ENCODE measurements at places on chromosomes 1 and 21.

- peak; percentile 23 for DNase-seq
Observed at GRCh38 chr1:244046907-244047611, 4.0 kb upstream of the ZBTB18 start.

DNA sequence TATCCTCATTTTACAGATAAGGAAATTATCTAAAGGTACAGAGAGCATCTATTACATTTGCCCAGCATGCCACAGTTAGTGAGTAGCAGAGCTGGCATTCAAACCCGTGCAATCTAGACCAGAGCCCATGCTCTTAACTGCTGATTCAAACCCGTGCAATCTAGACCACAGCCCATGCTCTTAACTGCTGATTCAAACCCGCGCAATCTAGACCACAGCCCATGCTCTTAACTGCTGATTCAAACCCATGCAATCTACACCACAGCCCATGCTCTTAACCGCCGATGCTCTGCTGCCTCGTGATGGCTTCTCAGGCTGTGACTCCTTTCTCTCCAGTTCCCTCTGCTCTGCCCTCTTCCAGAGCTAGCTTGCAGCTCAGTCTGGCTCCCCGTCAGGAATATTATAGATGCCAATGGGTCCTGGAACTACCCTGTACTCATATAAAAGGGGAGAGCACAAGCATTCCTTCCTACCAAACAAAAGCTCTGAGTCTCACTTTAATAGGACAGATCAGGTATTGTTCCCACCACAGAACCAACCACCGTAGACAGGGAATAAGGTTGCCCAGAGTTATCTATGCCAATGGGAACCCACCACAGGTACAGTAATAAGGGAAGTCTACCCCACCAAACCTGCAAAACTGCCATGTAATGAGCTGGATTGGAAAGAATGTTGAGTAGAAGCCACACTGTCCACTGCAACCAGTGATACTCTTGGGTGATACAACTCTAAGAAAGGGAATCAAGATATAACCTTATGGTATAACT is 78.4 kb downstream of the SMYD3 start:
- no peak for DNase-seq

DNA sequence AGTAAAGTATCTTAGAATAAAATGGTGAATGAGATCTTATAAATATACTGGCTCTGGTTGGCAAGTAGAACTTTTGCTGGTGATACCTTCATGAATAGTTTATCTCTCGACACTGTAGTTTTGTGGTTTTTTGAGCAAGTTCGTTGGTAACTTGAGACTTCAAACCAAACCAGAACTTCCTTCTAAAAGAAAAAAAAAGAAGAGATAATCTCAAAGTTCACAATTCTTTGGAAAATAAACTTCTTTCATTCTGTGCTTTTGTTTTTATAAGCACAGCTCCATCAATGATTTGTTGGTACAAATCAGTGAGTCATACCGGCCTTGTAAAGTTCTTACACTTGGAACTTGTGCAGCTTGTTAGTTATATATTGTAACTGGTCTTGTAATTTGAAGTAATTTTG is 2.3 kb downstream of the HIPK1 start:
- no peak for DNase-seq

- peak; percentile 38 for DNase-seq
Observed at GRCh38 chr1:15343729-15344128, 66.0 kb upstream of the EFHD2 start.

DNA sequence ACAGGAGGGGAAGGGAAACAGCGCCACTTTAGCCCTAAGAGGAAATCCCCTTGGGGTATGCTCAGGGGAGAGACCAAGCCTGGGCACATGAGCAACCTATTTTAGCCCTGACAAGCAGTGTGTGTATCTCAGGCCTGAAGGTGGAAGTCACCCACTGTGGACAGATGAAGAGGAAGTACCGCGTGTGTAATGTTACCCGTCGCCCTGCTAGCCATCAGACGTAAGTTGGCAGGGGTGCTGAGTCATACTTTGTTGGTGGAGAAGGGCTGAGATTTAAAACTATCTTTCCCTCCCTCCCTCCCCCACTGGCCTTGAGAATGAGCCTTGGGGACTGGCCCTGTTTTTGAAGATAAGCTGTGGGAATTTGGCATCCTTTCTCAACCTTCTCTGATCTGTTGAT is 11.2 kb downstream of the AGO1 start:
- DNase-seq = no peak

DNA sequence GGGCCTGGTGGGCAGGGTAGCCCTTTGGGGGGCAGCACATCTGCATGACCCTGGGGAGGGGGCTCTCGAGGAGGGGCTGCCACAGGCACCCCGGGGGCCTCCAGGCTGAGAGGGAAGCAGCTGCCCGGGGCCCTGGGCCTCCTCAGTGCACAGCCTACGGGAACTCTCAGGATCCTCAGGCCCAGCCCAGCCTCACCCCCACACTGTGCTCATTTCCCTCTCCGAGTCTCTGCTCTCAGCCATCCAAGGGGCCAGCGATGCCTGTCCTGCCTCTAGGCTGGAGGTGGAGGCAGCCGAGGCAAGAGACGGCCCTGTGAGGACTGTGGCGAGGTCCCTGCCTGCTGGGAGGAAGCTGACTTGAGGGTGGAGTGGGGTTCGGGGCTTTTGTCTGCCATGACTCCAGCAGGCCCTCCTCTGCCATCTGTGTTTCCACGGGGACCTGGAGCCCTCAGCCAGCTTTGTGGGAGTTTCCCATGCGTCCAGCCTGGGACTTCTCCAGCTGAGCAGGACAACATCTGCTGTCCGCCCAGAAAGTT is 7.2 kb upstream of the PLEKHG5 start:
- no peak for DNase-seq

GRCh38 chr1:86754265-86754974 is 50.0 kb downstream of the SH3GLB1 start:
- DNase-seq = no peak

GRCh38 chr1:17141441-17142197 is 22.4 kb upstream of the PADI2 start:
- no peak for DNase-seq

DNA sequence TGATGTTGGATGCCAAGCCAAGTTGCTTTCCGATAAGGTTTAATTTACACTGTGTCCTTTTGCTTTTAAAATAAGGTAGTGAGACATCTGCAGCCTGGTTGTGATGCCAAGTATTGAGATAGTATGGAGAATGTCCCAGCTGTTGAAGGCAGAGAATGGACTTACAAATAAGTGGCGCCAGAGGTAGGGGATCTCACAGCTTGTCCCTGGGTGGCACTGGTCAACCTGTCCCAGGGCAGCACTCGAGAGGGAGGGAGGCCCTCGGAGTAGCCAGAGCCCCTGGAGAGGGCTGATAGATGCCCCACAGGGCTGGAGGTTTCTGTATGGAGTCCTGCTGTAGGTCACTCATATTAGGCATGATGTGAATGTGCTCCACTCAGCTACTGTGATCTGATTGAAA is 98.5 kb downstream of the GALNT2 start:
- DNase-seq = no peak

- DNase-seq = no peak
Observed at GRCh38 chr1:179120736-179121135, 38.9 kb downstream of the TOR3A start.

- no peak for DNase-seq
Observed at GRCh38 chr1:37831809-37832208, 23.8 kb upstream of the YRDC start.

- no peak for DNase-seq
Observed at GRCh38 chr1:181295217-181295616, 188.1 kb upstream of the CACNA1E start.

DNA sequence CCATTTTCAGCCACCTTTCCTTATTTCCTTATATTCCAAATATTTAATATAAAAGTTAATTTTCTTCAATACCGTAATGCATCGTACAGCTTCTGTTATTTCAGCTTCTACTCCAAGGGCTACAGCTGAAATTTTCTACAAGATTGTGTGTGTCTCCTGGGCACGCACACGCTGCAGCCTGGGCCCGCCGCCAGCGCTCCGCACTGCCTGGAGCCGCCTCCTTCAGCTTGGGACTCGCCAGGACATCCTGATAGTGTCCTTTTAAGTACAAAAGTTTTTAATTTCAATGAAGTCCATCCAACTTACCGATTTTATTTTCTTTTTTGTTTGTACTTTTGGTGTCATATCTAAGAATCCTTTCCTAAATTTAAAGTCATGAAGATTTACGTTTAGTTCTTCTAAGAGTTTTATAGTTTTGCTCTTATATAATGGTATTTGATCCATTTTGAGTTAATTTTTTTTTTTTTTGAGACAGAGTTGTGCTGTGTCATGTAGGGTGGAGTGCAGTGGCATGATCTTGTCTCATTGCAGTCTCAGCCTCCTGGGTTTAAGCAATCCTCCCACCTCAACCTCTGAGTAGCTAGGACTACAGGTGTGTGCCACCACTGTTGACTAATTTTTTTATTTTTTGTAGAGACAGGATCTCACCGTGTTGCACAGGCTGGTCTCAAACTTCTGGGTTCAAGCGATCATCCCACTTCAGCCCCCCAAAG is 82.8 kb downstream of the AXDND1 start:
- no peak for DNase-seq

DNA sequence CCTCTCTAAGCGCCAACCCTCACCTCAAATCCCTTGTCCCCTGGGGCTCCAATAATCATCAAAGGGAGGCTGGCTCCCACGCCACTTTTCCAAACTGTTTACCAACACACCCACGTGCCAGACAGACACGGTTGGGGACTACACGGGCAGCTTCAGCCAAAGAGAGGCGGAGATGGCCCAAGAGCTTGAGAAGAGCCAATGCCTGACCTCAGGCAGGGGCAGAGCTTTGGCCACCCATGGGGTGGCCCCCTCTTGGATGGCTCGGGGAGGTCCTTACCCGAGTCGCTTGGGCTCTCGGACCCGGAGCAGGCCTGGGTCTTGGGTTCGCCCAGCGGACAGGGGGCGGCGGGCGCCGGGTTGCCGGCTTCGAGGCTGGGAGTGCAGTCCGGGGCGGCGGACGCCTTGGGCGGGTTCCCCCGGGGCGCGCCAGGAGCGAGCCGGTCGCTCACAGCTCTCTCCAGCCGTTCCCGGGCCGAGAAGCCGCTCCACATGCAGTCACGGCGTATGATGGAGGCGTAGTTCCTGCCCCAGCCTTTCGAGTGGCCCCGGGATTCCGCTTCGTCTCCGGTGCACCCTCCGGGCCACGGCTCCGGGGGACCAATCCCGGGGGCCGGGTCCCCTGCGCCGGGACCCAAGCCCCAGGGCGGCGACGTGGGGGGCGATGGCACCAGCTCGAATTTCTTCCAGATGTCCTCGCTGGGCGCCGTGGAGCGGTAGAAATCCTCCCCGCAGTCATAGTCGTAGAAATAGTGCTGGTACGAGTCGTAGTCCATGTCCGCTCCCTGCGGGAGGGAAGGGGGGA is 854 bp downstream of the MYCL start:
- DNase-seq = no peak

- DNase-seq = peak; percentile 69
Observed at GRCh38 chr1:158998781-158999161, 10.9 kb upstream of the IFI16 start.

- DNase-seq = no peak
Observed at GRCh38 chr1:98086796-98087441, 166.1 kb upstream of the DPYD start.

DNA sequence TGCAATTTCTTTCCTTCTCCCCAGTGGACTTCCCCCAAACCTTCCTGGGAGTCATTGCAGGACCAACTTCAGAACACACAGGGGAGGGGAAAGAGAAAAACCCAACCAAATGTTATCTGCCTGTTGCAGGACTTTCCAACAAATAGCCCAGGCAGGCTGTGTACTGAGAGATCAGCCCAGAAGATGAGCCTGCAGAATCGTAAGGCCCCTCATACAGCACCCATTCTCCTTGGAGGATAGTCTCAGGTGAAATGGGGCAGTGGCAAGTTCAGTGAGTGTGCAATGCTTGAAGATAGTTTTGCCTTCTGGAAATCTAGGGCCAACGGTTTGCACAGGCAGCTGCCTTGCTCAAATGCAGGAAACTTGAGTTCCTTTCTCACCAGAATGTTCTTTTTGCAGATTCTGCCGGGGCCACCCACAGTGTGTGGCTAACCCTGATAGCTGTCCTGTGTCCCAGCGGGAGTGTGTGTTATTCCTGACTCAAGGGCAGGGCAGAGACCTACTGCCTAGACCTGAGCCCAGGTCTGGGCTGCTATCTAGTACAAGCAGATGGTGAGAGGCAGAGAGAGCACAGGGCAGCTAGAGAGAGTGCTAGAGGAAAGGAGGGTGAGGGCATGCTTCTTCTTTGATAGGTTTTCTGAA is 48.8 kb downstream of the GADD45A start:
- no peak for DNase-seq

- no peak for DNase-seq
Observed at GRCh38 chr1:121595089-121595488, 410.3 kb downstream of the SRGAP2C start.

DNA sequence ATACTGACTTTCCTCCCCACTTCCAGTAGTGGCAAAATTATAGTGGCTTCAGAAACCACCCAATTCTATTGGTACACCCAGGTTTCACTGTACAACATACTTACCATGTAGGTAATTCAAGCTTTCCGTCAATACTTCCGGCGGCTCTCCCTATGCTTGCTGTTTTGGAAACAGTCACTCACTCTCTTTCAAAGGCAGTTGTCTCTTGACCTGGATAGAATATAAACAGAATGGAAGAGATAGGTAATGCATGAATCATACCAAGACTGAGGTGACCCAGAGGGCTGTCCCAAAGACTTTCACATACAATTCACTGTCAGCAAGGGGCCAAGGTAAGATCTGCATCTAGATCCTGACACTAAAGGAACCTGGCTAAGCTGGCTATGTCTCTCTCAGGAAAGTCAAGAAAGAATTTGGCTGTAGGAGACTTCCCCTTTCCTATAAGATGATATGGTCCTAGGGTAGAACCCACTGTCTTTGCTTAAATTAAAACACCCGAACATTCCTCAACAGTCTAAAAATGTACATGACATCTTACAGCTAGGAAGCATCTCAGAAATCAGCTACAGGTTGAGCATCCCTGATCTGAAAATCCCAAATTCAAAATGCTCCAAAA is 59.6 kb downstream of the LUZP1 start:
- DNase-seq = no peak

DNA sequence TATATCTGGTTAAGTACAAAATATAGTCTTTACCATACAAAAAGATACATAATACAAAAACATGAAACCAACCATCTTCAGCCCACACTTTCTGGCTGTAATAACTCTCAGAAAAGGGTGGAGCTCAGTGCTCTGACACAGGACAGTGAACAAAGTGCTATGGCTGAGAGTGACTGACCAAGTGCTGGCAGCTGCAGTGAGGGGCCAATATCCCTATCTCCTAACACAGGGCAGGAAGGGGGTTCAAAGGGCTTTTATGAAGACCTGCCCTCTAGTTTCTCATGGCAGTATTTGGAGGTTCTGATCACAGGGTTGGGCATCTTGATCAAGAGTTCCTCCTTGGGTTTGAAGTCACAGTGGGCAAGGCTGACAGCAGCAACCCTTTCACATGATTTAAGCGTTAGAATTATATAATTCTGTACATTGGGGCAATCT is 3.9 kb downstream of the TXNIP start:
- no peak for DNase-seq

Measured in SHP77 (cell line).